ENCODE measurements at places on chromosomes 5 and 9. TPM values are rescaled to one million over a fixed set of nuclear protein-coding genes. Genes with fewer than 3 reads are reported as not detected.

The STPG3 gene
- not detected for polyA plus RNA-seq

- DNase-seq: no peak
Measured at GRCh38 chr5:123708074-123708806, 196.3 kb downstream of the CSNK1G3 start.

GRCh38 chr9:81719972-81720371 is 30.6 kb upstream of the TLE1 start:
- no peak for DNase-seq

The IFNA21 gene
- polyA plus RNA-seq: not detected

DNA sequence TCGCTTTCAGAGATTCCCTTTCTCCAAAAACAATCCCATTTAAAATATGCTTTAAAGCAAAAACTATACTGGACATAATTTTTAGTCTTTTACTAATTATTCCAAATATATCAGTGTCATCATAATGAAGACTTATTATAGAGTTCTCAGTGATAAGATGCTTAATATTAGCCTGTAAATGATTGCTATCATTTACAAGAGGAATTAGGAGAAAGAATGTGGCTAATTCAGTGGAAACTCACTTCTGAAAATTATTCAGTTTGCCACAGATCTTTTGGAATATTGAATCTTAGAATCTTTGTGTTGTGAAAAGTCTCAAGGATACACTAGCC is 24.7 kb upstream of the GLRX start:
- DNase-seq: no peak

DNA sequence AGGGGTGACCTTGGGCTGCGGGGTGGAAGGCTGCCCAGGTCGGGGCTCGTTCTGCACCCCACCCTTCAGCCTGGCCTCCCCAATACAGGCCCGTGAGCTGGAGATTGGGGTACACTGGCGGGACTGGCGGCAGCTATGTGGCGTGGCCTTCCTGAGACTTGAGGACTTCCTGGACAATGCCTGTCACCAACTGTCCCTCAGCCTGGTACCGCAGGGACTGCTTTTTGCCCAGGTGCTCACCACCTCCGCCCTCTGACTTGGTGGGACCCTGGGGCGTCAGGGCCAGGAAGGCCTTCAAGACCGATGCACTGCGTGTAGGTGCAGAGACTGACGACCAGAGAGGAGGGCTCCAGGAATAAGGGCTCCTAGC is 10.5 kb downstream of the ZDHHC12 start:
- no peak for DNase-seq

DNA sequence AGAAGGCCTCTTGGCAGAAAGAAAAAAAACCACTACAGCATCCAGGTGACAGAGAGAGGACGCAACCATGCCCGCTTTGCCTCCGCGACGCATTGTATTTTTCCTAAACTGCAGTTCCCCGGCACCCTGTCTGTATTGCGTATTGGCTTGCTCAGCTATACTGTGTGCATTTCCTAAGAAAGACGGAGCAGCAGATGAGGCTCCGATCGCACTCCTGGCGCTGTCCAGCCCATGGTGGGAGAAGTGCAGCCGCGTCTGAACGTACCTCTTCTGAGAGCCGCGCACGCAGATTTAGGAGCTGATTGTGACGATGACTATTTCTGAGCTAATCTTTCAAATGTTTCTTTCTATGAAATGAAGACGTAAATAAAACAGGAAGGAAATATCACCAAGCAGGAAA is 366.5 kb downstream of the IRX1 start:
- no peak for DNase-seq

DNA sequence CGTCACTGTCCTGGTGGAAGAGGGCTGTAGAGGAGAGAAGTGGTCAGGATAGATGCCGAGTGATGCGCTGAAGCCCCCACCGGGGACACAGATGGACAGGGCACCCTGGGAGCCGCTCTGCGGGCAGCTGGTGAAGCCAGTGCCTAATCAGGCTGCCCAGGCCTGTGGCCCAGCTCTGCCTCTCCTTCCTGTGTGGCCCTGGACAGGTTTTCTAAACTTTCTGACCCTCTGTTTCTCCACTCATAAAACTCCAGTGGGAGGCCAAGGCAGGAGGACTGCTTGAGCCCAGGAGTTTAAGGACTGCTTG is 86.1 kb downstream of the C5orf15 start:
- DNase-seq: no peak

DNA sequence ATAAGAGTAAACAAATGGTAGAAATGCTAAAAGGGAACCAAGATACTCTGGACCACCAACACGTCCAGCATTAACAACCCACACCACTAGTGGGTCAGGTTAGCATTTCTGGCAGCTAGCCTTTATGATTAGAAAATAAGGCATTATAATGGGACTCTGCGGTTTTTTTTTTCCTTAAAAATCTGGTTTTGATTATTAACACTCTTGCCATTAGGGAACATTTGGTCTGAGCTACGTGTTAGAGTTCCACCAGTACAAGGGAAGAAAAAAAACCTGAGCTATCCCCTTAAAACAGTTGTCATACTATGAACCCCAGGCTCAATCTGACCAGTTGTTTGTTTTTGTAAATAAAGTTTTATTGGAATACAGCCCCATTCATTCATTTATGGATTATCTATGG is 110.4 kb downstream of the NTRK2 start:
- DNase-seq: no peak

The FCN2 gene
- polyA plus RNA-seq: not detected

DNA sequence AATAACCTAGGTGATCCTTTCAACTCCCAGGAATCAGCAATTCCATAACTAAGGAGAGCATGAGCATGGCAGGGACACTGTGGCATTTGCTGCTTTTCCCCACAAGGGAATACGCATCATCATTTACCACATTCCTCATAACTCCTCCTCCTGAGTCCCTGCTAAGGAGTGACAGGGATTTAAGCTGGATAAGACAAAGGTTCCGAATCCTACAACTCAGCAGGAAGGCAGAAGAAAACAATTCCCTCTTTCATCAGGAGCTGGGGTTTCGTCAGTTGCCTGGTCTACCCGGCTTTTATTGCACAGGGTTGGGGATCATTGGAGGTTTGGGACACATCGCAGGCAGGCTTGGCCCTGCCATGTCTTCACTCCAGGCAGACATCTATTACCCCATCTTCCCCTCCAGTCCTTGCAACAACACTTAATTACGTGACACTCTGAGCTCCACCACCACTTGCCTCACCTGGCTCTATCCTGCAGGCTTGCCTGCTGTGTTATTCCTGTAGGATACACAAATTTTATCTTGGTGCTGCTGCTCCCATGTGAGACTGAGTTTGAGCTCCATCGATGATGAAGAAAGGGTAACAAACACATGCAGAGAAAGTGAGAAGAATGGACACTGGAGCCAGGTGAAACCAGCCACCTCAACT is 563.0 kb upstream of the KLF4 start:
- DNase-seq: peak; percentile 55

DNA sequence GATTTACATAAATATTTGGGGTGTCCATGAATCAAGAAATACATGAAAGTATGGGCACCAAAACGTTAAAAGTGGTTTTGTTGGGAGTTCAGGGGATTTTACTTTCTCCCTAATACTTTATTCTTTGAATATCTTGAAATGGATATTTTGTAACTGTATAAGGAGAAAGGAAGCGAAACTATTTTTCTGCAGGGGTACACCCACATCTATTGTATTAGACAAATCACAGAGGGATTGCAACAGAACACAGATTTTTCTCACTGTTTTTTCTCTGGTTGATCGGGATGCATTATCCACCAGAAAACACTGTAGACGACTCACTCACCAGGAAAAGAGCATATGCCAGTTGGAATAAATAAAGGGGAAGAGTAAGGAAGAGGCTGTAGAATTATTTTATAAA is 1.2 kb upstream of the RABGAP1 start:
- DNase-seq: no peak

The TNIP1 gene
- 12.2 TPM for polyA plus RNA-seq

GRCh38 chr5:124957063-124957462 is 210.6 kb upstream of the ZNF608 start:
- no peak for DNase-seq

The TICAM2 gene
- polyA plus RNA-seq: 1.4 TPM

DNA sequence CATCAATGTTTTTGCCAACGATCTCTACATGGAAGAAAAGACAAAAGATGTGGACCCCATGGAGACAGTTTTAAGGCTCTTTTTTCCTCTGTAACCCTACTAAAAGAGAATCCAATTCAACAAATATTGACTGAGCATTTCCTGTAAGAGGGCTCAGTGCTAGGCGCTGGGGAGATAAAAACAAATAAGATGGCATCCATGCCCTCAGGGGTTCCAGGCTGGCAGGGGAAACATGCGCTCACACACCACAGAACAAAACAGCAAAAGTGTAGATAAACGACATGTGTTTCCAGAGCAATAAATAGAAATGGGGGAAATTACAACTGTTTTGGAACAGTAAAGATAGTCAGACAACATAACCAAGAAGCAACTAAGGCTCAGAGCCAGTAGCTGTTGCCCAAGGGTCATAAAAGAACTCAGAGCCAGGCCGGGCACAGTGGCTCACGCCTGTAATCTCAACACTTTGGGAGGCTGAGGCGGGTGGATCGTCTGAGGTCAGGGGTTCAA is 25.2 kb downstream of the ZNF608 start:
- DNase-seq: no peak

DNA sequence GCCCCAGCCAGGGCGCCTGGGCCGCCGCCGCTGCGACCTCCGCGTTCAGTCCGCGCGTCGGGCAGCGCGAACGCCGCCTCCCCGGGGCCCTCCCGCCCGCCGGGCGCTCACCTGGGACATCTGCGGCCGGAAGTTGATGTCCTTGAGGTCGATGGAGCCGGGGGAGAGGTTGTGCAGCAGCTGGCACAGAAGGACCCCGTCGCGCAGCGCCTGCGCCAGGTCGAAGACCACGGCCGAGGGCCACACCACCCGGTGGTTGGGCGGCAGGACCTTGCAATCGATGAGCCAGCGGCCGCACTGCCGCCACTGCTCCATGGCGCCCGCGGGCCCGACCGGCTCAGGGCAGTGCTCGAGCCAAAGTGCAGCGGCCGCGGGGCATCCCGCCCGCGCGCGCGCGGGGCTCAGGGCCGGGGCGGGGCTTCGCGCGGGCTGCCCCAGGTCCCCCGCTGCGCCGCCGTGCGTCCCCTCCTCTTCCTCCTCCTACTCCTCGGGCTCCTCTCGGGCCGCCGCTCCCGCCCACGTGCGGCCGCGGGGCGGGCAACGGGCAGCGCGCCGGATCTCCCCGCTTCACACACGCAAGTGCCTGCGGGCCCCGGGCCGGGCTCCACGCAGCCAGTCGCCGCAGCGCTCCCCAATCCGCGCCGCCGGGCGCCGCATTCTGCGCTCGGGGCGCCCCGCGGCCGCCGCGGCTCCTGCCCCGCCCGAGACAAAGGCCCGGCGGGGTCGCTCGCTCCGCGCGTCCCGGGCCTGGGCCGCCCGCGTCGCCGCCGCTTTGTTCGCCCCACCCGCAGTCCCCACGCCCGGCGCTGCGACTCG is at the start of gene VAV2:
VAV2 (minus strand) TSS at position 361 of the 816 bp plus-strand sequence; CDS start at position 315, 46 bp downstream.
- peak; percentile 64 for DNase-seq

DNA sequence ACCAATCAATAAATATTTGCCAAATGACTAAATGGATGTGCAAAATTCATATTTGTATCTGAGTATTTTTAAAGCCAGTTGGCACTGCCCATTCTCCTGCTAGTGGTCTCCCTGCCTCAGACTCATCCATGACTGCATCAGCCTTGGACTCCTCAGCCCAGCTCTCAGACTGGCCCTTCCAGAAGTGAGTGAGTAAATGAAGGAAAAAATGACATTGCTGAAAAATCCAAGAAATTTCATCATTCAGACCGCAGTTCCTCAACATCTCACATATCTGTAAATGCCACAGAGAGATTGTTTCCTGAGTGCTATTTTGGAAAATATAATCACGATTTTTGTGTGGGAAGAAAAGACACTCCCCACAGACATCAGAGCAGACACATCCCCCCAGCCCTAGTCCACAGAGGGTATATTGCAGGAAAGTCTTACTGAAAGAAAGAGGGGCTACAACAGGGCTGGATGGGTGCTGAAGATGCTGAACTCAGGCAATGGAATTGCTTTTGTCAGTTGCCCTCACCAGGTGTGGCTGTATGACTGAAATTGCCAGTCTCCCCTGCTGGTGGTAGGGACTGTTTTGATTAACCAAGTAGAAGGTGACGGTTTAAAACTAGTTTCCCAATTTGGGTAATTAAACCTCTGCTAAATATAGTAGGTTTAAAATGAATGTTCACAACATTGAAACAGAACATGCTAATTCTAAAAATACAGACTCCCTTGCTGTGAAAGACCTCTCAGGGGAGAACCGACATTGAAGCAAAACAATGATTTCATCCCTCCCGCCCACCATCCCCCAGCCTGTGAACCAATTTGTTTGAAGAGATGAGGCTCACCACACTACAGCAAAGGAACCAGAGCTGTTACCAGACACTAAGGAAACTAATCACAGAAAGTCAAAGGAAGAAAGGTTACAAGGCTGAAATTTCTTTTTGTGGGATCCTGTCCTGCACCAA is 158.8 kb downstream of the DEPDC1B start:
- DNase-seq: peak; percentile 28

- DNase-seq: no peak
Measured at GRCh38 chr9:117548556-117548955, 133.7 kb upstream of the ASTN2 start.

The SNCAIP gene
- 5.6 TPM for polyA plus RNA-seq

The PCDHB5 gene
- 18.7 TPM for polyA plus RNA-seq

The CD14 gene
- 0.17 TPM for polyA plus RNA-seq

GRCh38 chr9:13688990-13689600 is 409.6 kb upstream of the MPDZ start:
- peak; percentile 46 for DNase-seq

GRCh38 chr5:15902066-15902465 is 277.5 kb downstream of the MARCHF11 start:
- no peak for DNase-seq

GRCh38 chr5:90071066-90071465 is 338.5 kb downstream of the CETN3 start:
- DNase-seq: no peak
